ENCODE measurements at places on chromosomes 16 and 17. TPM values are rescaled to one million over a fixed set of nuclear protein-coding genes. Genes with fewer than 3 reads are reported as not detected.

DNA sequence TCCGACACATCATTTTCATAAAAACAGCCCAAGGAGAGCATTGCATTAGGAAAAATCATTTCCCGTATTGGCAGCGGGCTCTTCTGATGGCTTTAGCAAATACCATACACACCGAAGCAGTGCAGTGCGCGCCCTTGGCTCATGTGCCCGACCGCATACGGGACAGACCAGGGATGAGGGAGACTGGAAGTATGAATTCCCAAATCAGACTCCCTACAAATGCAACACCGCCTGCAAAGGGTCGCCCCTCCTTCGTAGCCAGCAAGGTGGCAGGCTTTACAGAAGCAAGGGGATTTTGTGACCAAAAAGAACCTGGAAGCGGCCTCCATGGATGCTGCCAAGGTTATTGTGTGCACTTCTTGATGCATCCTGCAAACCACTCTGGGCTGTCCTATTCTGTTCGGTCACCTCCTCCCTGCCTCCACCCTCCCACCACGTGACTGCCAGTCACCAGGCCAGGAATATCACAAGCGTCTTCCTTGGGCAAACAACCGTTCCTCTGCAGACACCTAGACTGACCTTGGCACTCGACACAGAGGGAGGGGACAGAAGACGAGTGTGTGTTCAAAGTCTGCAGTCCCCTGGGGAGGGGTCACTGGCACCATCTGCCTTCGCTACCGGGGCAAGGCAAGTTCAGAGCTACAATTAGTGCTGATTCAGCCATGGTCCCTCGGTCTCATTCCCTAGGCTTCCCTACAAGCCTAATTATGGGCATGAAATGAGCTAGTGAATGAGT, 460.4 kb downstream of the SLC39A11 start:
- no peak for DNase-seq

DNA sequence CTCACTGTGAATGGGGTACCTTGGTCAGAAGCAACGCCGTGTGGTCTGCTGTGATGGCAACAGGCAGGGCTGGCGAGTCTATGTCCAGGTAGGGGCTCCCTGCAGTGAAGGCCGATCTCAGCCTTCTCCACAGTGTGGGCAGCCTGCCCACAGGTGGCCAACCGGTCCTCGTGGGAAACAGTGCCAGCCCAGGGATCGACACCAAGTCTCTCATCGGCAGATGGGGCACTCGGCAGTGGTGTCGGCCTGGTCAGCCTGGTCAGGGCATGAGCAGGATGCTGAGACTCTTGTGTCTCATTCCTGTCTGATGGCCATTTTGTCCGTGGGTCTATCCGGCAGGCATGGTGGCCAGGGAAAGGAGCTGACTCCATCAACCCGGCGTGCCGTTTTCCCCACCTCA, 92.2 kb downstream of the TNFRSF13B start:
- no peak for DNase-seq

DNA sequence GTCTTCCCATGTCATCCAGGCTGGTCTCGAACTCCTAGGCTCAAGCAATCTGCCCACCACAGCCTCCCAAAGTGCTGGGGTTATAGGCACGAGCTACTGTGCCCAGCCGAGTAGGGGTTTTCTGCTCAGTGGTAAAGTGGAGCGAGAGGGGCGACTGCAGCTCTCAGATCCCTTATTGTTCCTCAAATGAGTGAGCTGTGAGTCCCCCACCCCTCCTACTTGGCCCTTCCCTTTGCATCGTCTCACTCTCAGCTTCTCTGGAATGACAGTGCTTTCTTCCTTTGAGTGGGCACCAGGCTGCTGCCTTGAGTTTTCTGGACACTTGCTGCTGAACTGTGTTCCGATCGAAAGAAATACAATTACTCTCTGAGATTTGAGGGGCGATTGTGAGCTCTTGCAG, 63.5 kb downstream of the MSI2 start:
- DNase-seq: no peak

DNA sequence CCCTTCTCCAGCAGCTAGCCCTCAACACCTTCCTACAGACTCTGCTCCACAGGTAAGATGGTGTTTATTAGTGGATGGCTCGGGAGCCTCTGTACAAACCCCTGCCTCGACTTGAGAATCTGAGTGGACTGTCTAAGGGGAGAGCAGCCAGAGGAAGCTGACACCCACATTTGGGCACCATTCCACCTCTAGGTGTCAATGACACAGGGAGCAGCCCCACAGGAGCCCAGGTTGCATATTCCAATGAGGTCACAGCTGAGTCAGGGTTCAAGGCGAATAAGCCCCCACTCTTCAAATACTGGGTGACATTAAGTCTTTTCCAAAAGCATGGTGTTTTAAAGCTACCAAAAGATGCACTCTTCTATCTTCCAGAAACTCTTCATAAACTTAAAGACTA, 31.9 kb downstream of the RANBP10 start:
- DNase-seq: no peak

- no peak for DNase-seq
Measured at GRCh38 chr17:180381-181244, 837 bp downstream of the DOC2B start.

GRCh38 chr17:76540381-76541300, 797 bp downstream of the PRCD start:
- DNase-seq: no peak

- no peak for DNase-seq
Measured at GRCh38 chr17:33436321-33436720, 143.2 kb upstream of the ASIC2 start.

- no peak for DNase-seq
Measured at GRCh38 chr17:57898487-57899311, 48.9 kb upstream of the MRPS23 start.

DNA sequence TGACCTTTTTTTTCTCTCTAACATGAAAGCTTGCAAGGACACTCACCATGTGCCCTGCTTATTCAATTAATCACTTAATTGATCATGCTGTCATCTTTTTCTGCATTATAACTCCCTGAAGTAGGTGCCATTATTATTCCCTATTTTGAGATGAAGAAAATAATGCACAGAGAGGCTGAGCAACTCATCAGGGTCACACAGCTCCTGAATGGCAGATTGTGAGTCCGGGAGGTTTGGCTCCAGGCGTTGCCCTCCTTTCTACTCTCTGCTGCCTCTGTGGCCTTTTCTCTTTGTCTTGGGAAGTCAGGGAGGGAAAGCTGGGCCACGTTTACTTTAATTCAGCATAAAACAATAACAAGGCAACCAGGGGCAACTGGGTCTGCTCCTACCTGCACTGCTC, 17.2 kb upstream of the N4BP1 start:
- DNase-seq: no peak

DNA sequence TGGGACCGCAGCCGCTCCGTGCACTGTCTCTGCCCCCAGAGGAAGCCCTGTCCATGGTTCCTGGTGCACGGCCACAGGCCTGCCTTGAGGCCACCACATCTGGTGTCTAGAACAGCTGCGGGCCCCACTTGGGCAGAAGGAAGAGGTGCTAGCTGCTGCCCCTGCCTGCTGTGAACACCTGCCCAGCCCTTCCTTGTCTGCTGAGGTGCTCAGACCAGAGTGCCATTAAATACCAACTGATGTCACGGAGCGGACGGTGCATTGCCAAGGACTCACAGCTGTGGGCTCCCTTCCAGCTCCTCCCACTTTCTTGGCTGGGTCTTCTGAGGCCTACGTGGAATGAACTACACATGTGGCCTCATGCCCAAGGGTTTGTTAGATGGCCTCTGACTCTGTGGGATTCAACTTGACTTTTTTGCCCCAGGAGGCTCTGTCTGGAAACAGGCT, 146.1 kb downstream of the RAB11FIP4 start:
- DNase-seq: no peak

DNA sequence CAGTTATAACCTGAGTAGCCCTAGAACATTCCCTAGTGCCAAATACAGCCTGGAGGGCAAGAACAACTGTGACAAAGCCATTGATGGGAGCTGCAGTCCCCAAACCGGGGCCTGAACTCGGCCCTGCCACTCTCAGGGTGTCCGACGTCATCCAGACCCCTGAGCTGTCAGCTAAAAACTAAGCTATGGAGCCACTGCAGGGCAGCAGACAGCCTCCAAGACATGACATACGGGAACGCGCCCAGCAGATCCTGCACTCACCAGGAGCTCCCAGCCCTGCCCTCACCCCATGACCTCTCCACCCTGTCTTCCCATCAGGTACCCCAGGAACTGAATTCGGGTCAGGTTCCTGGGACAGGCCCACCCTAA, 28.4 kb downstream of the KDM8 start:
- no peak for DNase-seq

DNA sequence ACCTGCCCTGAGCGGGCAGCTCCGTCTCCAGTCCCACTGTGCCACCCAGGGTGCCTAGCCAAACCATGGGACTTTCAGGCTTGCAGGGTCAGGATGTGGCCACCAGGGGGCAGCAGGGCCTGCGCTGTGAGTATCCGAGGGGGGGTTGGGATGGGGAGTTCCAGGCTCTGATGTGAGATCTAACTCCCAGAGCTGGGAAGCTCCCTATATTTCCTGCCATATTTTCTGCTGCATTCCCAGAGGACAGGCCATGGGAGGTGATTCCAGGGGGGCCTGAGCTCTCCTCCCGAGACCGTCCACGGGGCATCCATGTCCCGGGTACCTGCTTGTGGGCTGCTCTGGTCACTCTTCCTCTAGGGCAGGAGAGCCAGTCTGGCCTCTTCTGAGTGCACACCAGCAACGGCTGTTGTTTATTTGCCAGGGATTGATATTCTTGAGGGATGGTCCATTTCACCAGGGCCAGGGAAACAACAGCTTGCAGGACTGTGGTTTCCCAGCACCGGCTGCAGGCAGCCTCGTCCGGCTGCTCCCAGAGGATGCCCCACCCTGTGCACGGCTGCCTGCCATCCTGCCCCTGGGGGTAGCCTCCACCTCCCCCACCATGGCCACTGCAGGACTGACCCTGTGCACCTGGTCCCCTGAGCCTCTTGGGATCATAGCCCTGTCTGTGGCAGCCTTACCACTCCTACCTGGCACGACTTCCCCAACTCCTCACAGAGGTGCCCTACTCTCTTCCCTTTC, 1.2 kb downstream of the GPR142 start:
- DNase-seq: peak; percentile 12

- DNase-seq: no peak
Measured at GRCh38 chr16:23823475-23824384, 12.1 kb upstream of the PRKCB start.

DNA sequence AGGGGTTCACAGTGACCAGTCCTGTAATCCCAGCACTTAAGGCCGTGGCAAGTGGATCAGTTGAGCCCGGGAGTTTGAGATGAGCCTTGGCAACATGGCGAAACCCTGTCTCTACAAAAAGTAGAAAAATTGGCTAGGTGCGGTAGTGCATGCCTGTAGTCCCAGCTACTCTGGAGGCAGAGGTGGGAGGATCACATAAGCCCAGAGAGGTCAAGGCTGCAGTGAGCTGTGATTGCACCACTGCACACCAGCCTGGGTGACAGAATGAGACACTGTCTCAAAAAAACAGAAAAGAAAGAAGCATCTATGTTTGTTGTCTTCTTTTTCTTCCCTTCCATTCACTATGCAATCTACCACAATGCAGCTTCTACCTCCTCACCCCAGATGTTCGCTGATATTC, 151.9 kb upstream of the RBL2 start:
- DNase-seq: no peak

DNA sequence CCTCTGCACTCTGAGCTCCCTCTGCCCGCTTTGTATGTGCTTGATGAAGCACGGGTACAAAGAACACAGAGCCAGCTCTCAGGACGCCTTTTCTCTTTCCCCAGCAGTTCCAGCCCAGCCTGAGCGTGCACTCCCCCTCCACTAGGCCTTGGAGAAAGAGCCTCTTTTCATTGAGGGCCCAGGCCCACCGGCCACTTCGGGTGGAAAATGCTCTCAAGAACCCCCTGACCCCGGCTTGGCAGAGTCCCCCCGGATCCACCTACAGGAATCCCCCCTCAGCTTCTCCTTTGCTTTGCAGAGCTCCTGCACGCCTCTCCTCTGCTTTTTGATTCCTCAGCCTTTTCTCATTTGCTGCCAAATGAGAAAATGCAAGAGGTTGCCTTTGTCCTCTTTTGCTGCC, 30.2 kb downstream of the MRC2 start:
- DNase-seq: no peak

DNA sequence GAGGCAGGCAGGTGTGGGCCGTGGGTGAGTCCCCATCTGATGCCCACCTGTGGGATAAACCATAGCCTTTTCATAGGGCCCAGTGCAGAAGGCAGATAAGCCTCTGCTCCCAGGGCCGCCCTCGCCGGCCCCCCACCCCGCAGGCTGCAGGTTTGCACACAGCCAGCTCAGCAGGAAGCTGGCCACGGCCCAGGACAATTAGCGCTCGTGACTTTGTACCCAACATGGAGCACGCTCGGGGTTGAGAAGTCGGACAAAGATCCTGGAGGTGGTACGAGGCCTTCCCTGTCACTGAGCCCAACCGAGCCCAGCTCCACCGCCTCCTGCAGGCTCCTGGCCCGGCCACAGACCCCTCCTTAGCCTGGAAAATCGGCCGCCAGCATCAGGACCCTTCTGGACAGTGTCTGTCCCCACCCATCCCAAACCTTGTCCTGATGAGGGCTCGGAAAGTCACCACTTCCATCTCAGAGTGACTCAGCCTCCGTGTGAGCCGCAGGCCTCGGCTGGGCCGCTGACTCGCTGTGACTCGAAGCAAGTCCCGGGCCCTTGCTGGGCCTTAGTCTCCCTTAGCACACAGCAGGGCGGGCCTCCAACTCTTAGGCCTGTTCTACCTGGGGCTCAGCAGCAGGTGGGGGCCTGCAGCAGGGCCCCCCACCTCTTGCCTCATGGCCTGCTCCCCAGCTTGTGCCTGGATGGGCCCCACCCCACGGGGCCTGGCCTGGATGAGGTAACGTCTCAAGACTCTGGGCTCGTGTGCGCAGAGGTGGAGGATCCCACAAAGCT, 22.7 kb downstream of the FAM83G start:
- no peak for DNase-seq

DNA sequence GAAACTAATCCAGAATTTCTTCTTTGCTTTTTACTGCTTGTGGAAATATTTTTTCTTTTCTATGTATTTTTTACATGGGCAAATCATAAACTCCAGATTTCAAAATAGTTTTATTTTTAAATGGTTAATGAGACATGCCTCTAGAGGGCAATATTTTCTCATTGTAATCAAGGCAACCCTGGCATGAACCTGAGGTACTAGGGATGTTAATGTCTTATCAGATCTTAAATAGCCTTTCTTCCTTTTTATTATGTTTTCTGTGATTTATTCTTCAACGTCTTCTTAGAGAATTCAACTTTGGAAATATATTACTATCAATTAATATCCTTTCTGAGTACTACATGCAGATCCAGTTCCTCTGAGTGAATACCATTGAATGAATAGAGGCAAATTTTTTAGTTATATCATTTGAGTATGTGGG, 324.7 kb downstream of the BCAS3 start:
- DNase-seq: no peak

The SERPINF2 gene
- total RNA-seq: 2.5 TPM

The DNAI2 gene
- total RNA-seq: not detected

The PRAC1 gene
- total RNA-seq: not detected

The PSME3 gene
- total RNA-seq: 96.1 TPM

The KCNAB3 gene
- total RNA-seq: not detected

The KCNH4 gene
- not detected for total RNA-seq

The PPL gene
- 504 TPM for total RNA-seq

The WNK4 gene
- 0.40 TPM for total RNA-seq

Measured in esophagus squamous epithelium (tissue), 5 donors.